ENCODE measurements at places on chromosomes 3 and 15. TPM values are rescaled to one million over a fixed set of nuclear protein-coding genes. Genes with fewer than 3 reads are reported as not detected.

- H3K4me3 ChIP-seq: peak overlapping the region; percentile 76
- peaks cover 3% of the 10 kb centered on the region for H3K36me3 ChIP-seq
- no peaks in the 10 kb centered on the region for H3K4me1 ChIP-seq
- H3K27me3 ChIP-seq: peaks cover 15% of the 10 kb centered on the region
Observed at GRCh38 chr15:31267161-31268107, 59.2 kb upstream of the KLF13 start.

GRCh38 chr3:9889405-9889804 is 1.0 kb upstream of the JAGN1 start:
- peaks cover 22% of the 10 kb centered on the region for H3K36me3 ChIP-seq
- H3K27me3 ChIP-seq: no peaks in the 10 kb centered on the region
- no peak for DNase-seq
- H3K4me3 ChIP-seq: peak overlapping the region; percentile 97

The GPR149 gene
- not detected for total RNA-seq

DNA sequence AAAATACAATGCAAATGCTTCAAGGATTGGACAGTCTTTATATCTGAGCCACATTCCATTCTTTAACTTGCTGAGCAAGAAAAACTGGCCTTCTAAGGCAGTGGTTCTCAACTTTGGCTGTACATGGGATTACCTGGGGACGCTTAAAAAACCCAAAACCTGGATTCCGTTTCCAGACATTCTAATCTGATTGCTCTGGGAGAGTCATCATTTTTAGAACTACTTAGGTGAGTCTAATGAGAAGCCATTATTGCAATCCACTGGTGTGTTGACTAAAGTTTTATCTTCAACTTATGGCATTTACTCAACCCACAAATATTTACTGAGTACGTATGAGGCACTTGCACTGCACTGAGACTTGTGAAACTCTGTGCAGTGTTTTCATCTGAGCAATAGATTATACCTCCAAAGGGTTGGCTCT is 195.7 kb upstream of the ATP11B start:
- no peak for DNase-seq
- H3K27me3 ChIP-seq: peaks cover 2% of the 10 kb centered on the region
- H3K36me3 ChIP-seq: no peaks in the 10 kb centered on the region
- no peak overlapping the region for H3K4me3 ChIP-seq
- no peaks in the 10 kb centered on the region for H3K4me1 ChIP-seq

DNA sequence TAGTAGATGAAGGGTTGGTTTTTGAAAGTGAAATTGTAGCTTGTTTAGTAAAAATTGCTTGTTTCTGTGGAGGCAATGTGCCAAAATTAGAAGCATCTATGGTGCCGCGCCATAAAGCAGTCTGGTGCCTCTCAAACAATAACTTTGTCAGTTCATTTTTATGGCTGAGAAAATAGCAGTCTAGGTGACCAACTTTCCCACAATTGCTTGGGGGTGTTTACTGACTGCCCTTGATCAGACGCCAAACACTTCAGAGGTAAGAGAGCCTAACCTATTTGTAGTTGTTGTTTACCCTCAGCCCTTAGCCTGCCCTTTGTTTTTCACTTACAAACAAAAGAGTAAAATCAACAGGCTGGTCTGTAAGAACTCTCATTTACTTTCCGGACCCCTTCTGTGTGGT is 174.5 kb downstream of the FNDC3B start:
- H3K4me3 ChIP-seq: no peak overlapping the region
- H3K27me3 ChIP-seq: peaks cover 14% of the 10 kb centered on the region

- no peaks in the 10 kb centered on the region for H3K4me1 ChIP-seq
- H3K36me3 ChIP-seq: no peaks in the 10 kb centered on the region
- no peak overlapping the region for H3K4me3 ChIP-seq
- H3K27ac ChIP-seq: no peak overlapping the region
Observed at GRCh38 chr3:161599697-161600096, 103.1 kb downstream of the OTOL1 start.

The INKA1 gene
- 57.6 TPM for total RNA-seq

GRCh38 chr15:73142802-73143762 is 90.8 kb downstream of the NEO1 start:
- no peak overlapping the region for H3K27ac ChIP-seq
- DNase-seq: no peak
- no peaks in the 10 kb centered on the region for H3K27me3 ChIP-seq

GRCh38 chr3:114525278-114525677 is 231.4 kb downstream of the TIGIT start:
- no peak overlapping the region for H3K4me3 ChIP-seq
- peaks cover 1% of the 10 kb centered on the region for H3K27me3 ChIP-seq
- no peaks in the 10 kb centered on the region for H3K36me3 ChIP-seq
- DNase-seq: no peak

- H3K4me3 ChIP-seq: no peak overlapping the region
- no peaks in the 10 kb centered on the region for H3K27me3 ChIP-seq
- no peaks in the 10 kb centered on the region for H3K36me3 ChIP-seq
- H3K27ac ChIP-seq: no peak overlapping the region
- H3K4me1 ChIP-seq: no peaks in the 10 kb centered on the region
- DNase-seq: no peak
Observed at GRCh38 chr3:175295248-175296130, 436.4 kb downstream of the NAALADL2 start.

GRCh38 chr3:12323237-12323636 is 34.4 kb downstream of the PPARG start:
- no peak for DNase-seq
- no peaks in the 10 kb centered on the region for H3K4me1 ChIP-seq
- peaks cover 1% of the 10 kb centered on the region for H3K27me3 ChIP-seq
- H3K27ac ChIP-seq: no peak overlapping the region
- H3K36me3 ChIP-seq: no peaks in the 10 kb centered on the region
- no peak overlapping the region for H3K4me3 ChIP-seq
